ENCODE measurements at places on chromosomes 16 and 17.

DNA sequence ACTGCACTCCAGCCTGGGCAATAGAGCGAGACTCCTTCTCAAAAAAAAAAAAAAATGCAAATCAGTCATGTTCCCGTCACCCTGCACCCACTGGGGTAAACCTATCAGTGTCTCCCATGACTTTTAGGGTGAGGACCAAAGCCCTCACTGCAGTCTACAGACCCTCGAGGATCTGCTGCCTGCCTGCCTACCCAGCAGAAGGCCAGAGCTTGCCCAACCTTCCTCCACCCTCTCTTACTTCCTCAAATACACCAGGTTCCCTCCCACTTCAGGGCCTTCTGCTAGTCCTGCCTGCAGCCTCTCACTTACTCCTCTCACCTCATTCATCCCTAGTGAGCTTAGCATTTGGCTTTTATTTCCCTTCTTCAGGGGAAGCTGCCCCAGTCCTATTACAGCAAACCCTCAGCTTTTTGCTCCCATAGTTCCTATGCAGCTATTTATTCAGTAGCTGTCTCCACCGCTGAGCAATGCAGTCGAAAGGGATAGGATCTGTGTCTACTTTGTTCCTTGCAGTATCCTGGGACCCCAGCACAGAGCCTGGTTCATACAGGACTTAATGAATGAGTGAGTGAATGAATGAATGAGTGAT lies 17.8 kb upstream of the TOB1 start:
- DNase-seq: no peak

DNA sequence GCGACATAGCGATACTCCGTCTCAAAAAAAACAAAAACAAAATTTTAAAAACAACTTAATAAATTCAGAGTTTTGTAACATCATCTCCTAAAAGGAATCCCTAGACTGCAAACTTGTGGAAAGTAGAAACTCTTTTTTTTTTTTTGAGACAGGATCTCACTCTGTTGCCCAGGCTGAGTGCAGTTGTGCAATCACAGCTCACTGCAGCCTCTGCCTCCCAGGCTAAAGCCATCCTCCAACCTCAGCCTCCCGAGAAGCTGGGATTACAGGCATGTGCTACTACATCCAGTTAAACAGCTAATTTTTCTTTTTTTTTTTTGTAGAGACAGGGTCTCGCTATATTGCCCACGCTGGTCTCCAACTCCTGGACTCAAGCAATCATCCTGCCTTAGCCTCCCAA lies 19.7 kb downstream of the EZH1 start:
- no peak for DNase-seq

GRCh38 chr17:70343114-70343513 lies 173.8 kb downstream of the KCNJ2 start:
- no peak for DNase-seq

DNA sequence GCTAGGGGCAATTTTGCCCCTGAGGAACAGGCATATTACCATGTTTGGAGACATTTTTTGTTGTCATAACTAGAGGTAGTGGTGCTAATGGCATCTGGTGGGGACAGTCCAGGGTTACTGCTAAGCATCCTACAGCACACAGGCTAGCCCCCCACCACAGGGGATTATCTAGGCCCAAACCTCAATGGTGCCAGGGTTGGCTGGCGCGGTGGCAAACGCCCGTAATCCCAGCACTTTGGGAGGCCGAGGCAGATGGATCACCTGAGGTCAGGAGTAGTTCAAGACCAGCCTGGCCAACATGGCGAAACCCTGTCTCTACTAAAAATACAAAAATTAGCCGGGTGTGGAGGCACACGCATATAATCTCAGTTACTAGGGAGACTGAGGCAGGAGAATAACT lies 15.2 kb downstream of the C1QTNF1 start:
- no peak for DNase-seq

- no peak for DNase-seq
These were observed 36.9 kb downstream of the SLC47A1 start for GRCh38 chr17:19570544-19571062.

GRCh38 chr17:5283571-5284315 lies 1.7 kb downstream of the RABEP1 start:
- DNase-seq: no peak

DNA sequence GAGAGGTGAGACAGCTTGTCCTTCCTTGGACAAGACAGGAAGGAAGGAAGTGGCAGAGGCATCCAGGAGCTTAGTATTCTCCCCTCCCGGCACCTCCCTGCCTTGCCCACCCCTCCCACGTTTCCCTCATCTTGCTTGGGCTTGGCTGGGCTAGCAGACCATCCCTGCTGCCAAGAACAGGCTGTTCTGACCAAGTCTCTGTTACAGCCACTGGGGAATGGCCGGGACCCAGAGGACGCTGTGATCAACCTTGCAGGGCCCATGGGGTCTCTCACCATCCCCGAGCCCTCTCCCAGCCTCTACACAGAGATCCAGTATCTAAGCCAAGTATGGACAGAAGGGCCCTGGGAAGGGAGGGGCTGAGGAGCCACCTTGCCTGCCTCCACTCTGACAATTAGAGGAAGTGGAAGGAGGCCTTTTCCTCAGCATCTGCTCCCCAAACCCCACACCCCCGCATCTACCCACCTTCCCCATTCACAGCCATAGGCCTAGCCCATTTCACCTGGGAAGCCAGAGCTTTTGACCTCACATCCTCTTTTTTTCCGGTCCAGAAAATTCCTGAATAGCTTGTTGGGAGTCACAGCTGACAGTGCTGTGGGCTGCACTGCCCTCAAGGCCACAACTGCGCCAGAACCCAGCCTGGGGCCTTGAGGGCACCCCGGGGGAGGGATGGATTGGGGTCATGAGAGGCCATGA lies 14.1 kb downstream of the CD300LG start:
- DNase-seq: peak; percentile 31

- no peak for DNase-seq
These were observed 23.9 kb downstream of the HNF1B start for GRCh38 chr17:37720989-37721388.

DNA sequence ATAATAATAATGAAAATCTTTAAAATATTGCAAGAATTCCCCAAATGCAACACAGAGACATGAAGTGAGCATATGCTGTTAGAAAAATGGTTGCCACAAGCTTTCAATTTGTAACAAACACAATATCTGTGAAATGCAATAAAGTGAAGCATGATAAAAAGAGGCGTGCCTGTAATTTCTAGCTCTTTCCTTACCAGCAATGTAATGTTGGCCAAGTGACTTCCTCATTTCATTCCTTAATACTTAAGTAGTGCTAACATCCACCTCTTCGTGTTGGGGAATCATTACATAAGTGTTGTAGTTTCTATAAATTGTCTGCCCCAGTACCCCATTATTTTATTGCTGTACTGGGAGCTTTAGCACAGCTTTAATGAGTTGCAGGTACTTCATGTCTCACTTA lies 1192.0 kb upstream of the CDH8 start:
- no peak for DNase-seq

- DNase-seq: peak; percentile 51
These were observed 660 bp downstream of the RHBDF1 start for GRCh38 chr16:71540-72401.

GRCh38 chr17:77251622-77252183 lies 110.9 kb downstream of the SEC14L1 start:
- no peak for DNase-seq

All from endothelial cell (in vitro differentiated cells).